ENCODE measurements at places on chromosomes 4 and X.

DNA sequence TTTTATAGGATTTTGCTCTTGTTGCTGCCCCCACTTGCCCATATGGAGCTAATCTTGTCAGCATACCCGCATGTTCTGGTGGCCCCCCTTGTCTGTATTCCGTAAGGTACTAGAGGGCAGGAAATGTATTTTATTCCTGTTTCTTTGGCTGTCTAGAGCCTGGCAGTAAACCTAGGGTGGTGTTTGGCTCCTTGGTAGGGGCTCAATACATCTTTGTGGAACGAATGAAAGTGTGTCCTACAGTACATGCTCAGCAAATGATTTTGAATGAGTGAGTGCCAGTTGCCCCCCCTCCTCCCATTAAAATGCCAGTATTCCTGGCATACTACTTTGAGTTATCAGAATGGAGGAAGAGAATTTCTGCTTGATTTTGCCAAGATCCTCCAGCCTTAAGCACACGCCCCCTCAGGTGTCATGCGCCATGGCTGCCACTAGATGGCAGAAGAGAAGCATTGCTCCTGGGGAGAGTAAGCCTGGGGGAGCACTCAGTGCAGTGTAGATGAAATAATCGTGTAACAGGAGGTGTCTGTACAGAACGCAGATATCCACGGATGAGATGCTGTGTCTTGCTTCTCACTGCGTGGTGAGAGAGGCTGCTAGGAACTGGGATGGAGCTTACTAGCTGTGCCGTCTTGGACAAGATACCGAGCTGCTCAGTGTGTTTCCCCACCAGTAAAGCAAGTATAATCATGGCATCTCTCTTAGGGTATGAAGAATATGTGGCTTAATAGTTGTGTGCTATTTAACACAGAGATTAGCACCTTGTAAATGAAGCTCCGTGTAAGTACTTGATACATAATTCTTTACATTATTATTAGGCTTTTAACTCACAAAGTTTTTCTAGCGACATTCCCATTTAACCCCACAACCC lies 17.2 kb upstream of the RNF212 start:
- peak; percentile 89 for DNase-seq

DNA sequence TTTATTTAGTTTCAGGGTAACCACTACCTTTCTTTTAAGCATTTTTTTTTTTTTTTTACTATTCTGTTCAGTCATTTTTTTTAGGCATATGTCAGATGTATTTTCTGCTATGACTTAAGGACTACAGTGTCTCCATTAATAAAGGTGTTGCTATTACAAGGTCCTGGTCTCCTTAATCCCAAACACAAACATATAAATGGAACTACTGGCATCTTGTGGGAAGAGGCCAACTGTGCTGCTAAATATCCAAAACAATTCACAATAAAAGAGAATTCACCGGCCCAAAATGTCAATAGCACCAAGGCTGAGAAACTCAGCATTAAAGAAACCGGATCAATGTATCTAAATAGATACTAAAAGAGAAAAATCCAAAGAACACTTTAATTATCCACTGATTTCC lies 26.4 kb downstream of the LCORL start:
- peak; percentile 11 for DNase-seq

DNA sequence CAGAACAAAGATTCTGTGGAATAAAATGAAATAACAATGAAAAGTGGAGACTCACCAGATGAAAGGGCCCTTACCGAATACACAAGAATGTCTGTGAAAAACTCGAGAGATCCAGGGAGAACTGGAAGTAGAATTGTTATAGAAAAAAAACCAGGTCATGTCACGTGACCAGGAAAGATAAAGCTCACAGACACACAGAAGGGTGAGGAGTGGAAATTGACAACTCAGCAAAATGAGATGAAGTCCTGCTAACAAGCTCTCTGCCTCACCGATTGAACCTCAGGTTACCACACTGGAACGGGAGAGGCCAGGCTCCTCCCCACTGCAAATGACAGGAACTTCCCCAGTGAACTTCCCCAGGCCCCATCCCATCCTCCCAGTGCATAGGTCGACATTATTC lies 1618.0 kb upstream of the PCDH10 start:
- DNase-seq = no peak

DNA sequence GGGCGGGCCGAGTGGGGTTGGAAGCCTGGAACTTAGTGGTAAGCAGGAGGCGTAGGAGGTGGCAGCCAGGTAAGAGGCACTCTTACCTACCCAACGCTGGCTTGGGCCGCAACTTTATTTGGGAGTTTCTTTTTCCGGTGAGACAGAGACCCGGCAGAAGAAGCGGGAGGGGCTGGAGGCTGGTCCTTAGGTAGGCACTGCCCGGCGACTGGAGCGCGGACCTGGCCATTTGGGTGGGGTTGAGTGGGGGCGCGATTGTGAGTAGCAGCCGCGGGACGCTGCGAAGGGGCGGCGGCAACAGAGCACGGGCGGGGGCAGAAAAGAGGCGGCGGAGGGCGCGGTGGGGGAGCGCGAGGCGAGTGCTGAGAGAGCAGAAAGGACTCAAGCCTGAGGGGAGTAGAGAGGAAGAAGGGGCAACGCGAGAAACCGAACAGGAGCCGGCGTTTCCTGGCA lies 334 bp upstream of the POU4F2 start:
- DNase-seq = no peak

- peak; percentile 65 for DNase-seq
Observed at GRCh38 chrX:38882894-38883626, 81.8 kb downstream of the MID1IP1 start.

GRCh38 chrX:40314070-40314469 lies 216.3 kb upstream of the BCOR start:
- DNase-seq = no peak

GRCh38 chr4:101025755-101026154 lies 321.6 kb downstream of the PPP3CA start:
- DNase-seq = no peak

DNA sequence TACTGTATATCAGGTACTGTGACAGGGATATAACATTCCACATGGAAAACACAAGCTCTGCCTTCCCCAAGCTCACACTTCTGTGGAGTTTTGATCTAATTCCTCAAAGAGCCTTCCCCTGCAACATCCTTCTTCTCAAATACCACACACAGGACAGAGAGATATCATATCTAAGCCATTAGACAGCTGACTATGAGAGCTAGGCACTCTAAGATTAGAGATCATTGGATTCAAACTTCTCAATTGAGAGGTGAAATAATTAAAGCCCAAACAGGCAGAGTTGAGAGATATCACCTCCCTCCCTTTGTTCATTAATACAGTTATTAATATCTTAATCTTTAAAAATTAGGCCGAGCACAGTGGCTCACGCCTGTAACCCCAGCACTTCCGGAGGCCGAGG lies 25.0 kb downstream of the TEC start:
- no peak for DNase-seq

GRCh38 chrX:41167888-41168287 lies 82.6 kb downstream of the USP9X start:
- no peak for DNase-seq

DNA sequence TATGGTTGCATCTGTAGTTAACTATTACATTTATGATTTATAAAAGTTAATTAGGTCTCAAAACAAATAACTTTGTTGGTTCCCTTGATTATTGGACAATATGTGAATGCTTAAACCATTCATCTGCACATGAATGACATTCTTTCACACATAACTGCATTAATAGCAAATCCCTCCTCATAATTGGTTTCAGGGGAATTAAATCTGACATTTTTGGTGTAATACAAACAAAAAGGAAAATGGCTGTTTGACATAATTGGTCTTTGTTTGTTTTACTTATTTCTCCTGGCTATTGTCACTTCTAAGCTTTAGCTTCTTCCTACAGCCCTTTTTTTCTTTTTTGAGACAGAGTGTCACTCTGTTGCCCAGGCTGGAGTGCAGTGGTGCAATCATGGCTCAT lies 71.9 kb downstream of the TBC1D9 start:
- DNase-seq = no peak

GRCh38 chrX:1185561-1185960 lies 26.9 kb downstream of the CRLF2 start:
- no peak for DNase-seq

DNA sequence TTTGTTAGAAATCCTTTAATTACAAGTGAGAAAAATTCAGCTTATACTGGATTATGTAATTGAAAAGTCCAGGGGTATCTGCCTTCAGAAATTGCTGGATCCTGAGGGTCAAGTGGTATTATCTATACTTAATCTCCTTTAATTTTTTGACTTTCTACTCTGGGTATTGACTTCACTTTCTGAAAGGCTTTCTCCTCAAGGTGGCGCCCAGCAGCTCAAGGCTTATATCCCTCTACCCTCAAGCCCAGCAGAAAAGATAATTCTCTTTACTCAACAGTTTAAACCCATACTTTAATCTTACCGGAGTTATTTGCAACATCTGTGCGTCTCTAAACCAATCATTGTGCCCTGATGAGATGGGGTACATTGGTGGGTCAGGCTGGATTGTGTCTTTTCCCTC lies 129.5 kb downstream of the LARP7 start:
- DNase-seq = peak; percentile 57

DNA sequence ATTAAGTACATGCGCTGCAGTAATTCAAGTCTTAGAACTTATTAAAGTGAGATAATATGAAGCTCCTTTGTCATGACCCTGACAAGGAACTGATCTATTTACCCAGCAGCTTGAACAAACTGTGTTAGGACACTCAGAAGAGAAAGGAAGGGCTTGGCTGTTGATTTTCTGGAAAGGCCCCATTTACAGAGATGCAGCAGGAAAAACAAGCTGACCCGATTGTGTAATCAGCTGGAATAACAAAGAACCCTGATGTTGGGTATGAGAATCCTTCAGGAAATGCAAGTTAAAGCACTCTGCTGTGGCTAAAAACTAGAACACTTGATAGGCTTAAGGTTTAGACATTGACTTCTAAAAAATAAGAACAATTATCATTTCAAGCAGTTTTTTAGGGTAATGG lies 64.8 kb downstream of the TBC1D9 start:
- peak; percentile 45 for DNase-seq

DNA sequence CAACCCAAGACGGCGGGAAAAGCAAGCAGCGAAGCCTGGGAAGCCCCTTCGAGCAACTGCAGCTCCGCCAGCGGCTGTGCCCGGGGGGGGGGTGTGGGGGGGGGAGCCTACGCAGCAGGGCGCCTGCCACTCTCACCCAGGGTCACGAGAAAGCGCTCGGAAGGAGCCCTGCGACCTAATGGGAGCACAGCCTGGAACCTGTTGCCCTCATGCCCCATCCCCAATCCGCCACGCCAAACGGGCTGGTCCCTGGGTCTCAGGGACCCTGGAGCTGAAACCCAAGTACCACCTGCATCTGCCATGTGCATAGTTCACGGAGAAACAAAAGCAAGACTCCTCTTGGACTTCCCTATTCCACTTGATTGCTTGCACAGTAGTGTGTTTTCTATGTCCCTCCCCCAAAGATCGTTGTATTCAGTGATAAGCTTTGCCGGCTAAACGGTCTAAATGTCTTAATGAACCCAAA lies 359 bp upstream of the GAB3 start:
- DNase-seq = no peak

DNA sequence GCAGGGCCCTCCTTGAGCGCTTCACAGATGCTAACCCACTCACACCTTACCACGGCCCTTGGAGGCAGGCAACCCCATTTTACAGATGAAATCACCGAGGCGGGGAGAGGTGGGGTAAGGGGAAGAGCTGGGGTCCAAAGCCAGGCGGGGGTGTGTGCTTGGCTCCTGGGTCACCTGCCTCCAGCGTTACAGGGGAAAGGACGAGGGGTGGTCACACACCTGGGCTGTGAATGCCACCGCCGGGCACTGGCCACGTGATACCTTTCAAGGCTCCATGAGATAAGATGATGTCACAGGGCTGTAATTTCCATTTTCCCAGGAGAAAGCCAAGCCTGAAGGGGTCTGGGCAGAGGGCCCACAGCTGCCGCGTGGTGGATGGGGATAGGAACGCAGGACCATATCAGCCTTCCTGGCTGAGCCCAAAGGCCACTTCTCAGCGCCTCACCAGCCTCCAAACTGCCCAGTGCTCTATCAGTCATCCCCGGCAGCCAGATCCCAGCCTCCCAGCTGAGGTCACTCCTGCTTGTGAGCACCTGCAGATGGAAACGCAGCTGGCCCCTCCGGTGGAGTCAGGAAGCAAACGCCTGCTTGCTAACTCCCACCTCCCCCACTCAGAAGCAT lies 62.4 kb upstream of the CRMP1 start:
- DNase-seq = peak; percentile 21

DNA sequence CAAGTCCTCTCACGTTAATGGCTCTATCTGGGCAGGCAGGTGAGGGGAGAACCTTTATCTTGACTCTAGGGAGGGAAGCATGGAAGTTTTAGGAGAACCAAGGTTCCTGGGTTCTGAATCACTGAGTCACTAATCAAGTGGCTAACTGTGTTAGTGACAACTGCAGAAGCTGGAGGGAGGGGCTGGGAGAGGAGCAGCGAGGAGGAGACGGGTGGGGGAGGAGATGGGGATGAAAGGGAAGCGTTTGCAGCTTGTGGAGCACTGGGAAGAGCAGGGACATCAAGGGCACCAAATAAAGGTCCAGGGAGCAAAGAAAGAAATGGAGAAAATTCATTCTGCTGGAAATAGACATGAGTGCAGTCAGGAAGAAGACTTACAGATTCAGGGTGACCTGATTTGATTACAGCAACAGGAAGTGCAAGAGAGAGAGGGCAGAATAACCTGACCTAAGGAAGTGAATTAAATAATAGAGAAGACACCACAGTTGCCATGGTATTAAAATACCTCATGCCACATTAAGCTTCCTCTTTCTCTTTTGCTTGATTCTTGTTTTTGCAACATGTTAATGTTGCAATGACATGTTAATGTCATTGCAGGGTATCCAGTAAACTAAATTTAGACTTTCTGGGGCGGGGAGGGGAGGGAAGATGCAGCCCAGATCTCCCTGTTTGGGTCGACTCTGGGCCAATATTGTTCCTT lies 4.5 kb upstream of the SETD7 start:
- DNase-seq = no peak

- DNase-seq = no peak
Observed at GRCh38 chrX:124393238-124393637, 46.9 kb downstream of the SH2D1A start.

- no peak for DNase-seq
Observed at GRCh38 chr4:7507381-7507780, 72.7 kb upstream of the PSAPL1 start.

DNA sequence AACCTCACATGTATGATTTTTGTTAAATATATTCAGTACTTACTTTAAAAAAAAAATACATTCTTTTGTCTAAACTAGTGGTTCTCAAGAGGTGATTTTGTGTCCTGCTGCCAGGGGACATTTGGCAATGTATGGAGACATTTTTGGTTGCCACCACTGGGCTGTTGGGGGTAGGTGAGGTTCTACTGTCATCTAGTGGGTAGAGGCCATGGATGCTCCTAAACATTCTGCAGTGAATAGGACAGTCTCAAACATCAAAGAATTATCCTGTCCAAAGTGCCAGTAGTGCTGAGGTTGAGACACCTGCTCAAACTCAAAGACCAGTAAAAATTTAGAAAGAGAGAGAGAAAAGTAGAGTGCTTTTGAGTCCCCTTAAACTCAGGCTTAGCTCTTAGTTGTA lies 32.9 kb upstream of the PGM2 start:
- peak; percentile 22 for DNase-seq

DNA sequence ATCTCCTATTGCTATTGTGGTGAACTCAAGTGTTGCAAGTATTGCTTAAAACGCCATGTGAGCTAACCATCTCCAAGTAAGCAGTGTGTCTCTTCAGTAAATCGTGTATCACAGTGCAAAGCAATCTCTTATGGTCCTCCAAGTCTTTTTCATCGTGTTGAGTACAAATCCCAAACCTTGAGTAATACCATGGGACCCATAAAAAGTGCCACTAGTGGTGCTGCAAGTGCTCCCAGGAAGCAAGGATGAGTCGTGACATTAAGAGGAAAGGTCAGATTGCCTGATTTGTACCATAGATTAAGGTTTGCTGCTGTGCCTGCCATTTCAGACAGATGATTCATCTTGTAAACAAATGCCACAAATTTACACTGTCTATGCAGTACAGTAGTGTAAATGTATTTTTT lies 66.9 kb upstream of the BMPR1B start:
- no peak for DNase-seq

Data from astrocyte of the hippocampus (primary cell).